ENCODE measurements at places on chromosomes 5 and 9.

DNA sequence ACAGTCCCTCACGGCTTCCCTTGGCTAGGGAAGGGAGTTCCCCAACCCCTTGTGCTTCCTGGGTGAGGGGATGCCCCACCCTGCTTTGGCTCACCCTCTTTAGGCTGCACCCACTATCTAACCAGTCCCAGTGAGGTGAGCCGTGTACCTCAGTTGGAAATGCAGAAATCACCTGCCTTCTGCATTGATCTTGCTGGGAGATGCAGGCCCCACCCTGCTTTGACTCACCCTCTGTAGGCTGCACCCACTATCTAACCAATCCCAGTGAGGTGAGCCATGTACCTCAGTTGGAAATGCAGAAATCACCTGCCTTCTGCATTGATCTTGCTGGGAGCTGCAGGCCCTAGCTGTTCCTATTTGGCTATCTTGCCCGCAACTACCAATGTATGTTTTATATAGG lies 44.7 kb downstream of the CCL28 start:
- H3K4me1 ChIP-seq, result no peaks in the 10 kb centered on the region
- H3K36me3 ChIP-seq, result no peaks in the 10 kb centered on the region
- H3K4me3 ChIP-seq, result no peak overlapping the region
- DNase-seq, result no peak

- no peaks in the 10 kb centered on the region for H3K36me3 ChIP-seq
- H3K27ac ChIP-seq, result no peak overlapping the region
- no peak overlapping the region for H3K4me3 ChIP-seq
- H3K27me3 ChIP-seq, result no peaks in the 10 kb centered on the region
- H3K4me1 ChIP-seq, result no peaks in the 10 kb centered on the region
Observed at GRCh38 chr5:97111004-97111403, 31.4 kb downstream of the LIX1 start.

- no peaks in the 10 kb centered on the region for H3K4me1 ChIP-seq
- H3K36me3 ChIP-seq, result no peaks in the 10 kb centered on the region
- H3K27ac ChIP-seq, result no peak overlapping the region
- DNase-seq, result no peak
- no peaks in the 10 kb centered on the region for H3K27me3 ChIP-seq
Observed at GRCh38 chr5:14879393-14879792, 7.8 kb upstream of the ANKH start.

DNA sequence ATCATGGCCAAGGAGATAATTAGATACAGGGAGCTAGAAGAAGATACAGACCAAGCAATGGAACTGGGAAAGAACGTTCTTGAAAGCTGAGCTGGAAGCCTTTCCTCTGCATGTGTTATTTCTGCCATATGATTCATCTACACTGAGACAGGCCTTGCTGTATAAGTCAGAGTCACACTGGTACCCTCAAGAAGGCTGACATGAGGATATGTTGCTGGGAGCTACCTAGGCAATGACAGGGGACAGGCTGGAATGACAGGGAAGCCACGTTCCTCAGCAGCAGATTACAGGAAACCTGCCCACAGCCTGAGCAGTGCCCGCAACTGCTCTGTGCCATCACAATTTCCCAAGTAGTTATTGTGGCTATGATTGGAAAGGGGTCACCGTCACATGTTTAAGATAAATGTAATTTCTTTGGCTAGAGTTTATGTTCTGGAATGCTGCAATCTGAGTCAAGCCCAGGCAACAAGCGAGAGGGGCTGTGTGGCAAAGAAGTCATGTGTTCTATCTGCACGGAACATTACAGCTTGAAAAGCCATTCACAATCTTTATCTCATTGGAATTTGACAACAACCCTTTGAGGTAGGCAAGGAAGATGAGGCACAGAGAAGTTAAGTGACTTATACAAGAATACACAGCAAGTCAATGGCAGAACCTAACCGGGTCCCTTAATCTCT lies 108.2 kb downstream of the TTLL11 start:
- peaks cover 8% of the 10 kb centered on the region for H3K4me1 ChIP-seq
- no peaks in the 10 kb centered on the region for H3K27me3 ChIP-seq
- H3K27ac ChIP-seq, result no peak overlapping the region
- no peak for DNase-seq
- H3K4me3 ChIP-seq, result no peak overlapping the region

- no peaks in the 10 kb centered on the region for H3K27me3 ChIP-seq
- no peaks in the 10 kb centered on the region for H3K36me3 ChIP-seq
- no peaks in the 10 kb centered on the region for H3K4me1 ChIP-seq
- no peak for DNase-seq
Observed at GRCh38 chr9:98888801-98889421, 54.8 kb upstream of the COL15A1 start.

- DNase-seq, result no peak
- H3K36me3 ChIP-seq, result no peaks in the 10 kb centered on the region
- no peaks in the 10 kb centered on the region for H3K27me3 ChIP-seq
- no peaks in the 10 kb centered on the region for H3K4me1 ChIP-seq
- H3K4me3 ChIP-seq, result no peak overlapping the region
Observed at GRCh38 chr5:128470663-128471062, 67.4 kb downstream of the FBN2 start.

- no peaks in the 10 kb centered on the region for H3K36me3 ChIP-seq
- DNase-seq, result no peak
- H3K27ac ChIP-seq, result no peak overlapping the region
- no peaks in the 10 kb centered on the region for H3K4me1 ChIP-seq
- H3K4me3 ChIP-seq, result no peak overlapping the region
- no peaks in the 10 kb centered on the region for H3K27me3 ChIP-seq
Observed at GRCh38 chr9:89414670-89415324, 83.1 kb downstream of the SEMA4D start.

GRCh38 chr9:18371621-18372020 lies 102.3 kb upstream of the ADAMTSL1 start:
- H3K36me3 ChIP-seq, result no peaks in the 10 kb centered on the region
- H3K27me3 ChIP-seq, result no peaks in the 10 kb centered on the region
- H3K4me3 ChIP-seq, result no peak overlapping the region

GRCh38 chr9:93598647-93599241 lies 22.4 kb downstream of the PHF2 start:
- H3K36me3 ChIP-seq, result no peaks in the 10 kb centered on the region
- no peak overlapping the region for H3K27ac ChIP-seq
- no peak overlapping the region for H3K4me3 ChIP-seq
- H3K4me1 ChIP-seq, result no peaks in the 10 kb centered on the region
- no peak for DNase-seq
